ENCODE measurements at places on chromosomes 6 and 20. TPM values are rescaled to one million over a fixed set of nuclear protein-coding genes. Genes with fewer than 3 reads are reported as not detected.

Gene CCDC28A
- 9.2 TPM for total RNA-seq

Gene DNAH8
- total RNA-seq: not detected

Gene TNFRSF6B
- total RNA-seq: 1.0 TPM

Gene RAET1L
- total RNA-seq: not detected

Gene LINC00237
- not detected for total RNA-seq

Gene ZNF165
- 0.35 TPM for total RNA-seq

Gene ARMH2
- total RNA-seq: not detected

Gene TREM1
- 1.2 TPM for total RNA-seq

Gene TRIM40
- not detected for total RNA-seq

Gene HFE
- 5.3 TPM for total RNA-seq

DNA sequence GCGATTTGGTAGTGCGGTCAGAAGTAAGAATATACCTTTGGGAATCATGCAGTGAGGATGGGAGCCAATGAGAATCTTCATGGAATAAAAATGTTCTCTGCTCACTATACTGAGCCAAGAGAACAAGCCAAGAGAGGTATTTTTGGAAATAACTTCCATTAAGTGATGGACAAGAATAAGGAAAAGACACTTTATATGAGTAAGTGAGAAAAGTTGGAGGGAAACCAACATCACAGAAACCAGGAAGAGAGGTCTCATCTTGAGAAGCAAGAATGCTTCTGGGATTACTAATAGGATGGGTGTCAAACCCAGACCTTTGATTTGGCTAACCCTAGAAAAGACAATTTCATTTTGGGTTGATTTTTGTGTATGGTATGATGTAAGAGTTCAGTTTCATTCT, 181.2 kb upstream of the JAG1 start:
- no peak for DNase-seq

- DNase-seq: no peak
These were observed 14.8 kb downstream of the FAXC start for GRCh38 chr6:99334526-99335127.

DNA sequence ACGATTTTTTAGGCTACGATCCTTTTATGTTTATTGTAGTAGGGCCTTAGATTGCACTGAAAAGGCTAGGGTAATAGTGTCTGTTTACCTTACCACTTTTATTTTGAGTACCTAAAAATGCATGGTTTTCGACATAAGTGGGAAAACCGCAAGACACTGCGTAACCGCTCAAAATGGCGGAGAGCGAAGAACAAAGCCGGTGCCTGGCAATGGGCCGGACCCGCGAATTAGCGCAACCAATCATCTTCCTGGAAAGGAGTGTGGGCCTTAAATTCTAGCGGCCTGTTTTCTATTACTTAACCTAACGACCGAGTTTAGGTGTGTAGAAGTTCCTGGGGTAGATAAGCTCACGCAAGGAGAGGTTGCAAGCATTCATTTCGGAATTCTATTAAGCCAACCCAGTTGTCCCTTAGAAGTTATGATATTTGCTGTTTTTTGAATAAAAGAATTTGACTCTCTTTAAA, 118.0 kb downstream of the HFE start:
- DNase-seq: peak; percentile 82

DNA sequence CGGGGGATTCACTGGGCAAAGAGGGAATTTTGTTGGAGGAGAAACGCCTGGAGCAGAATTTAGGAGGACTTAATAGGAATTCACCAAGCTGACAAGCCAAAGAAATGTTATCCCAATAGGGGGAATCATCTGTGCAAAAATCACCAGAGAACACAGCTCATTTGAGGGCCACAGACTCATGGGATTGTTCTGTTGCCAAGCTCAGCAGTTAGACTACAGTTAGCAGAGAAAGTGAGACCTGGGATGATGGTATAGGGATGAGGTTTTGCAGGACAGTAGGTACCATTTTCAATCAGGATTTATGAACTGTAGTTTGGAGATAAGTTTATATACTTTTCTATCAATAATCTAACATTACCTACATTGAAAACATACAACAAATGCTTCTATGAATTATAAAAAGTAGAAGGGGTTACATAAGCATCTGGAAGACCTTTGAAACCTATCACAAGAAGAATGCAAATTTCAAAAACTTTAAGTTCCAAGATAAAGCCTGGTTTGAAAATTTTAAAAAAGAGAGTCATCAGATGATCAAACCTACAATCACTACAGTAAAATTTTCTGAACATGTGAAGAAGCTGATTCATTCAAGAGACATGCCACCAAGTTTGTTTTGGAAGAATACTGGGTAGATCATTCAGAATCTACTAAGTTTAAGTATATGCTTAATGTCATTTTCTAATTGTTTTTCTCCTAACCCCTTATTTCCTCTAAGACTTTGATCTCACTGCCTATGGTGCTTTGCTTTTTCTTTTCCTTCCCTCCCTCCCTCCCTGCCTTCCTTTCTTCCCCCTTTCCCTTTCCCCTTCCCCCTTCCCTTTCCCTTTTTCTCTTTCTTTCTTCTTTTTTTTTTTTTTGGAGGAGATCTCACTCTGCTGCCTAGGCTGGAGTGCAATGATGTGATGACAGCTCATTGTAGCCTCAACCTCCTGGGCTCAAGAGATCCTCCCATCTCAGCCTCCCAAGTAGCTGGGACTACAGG, 81.5 kb downstream of the KIF13A start:
- DNase-seq: no peak

- DNase-seq: peak; percentile 88
These were observed 76.2 kb upstream of the BCLAF1 start for GRCh38 chr6:136365776-136366354.

GRCh38 chr20:10536531-10536930, 101.4 kb downstream of the SLX4IP start:
- no peak for DNase-seq

GRCh38 chr6:14440940-14441781, 323.6 kb downstream of the CD83 start:
- no peak for DNase-seq

DNA sequence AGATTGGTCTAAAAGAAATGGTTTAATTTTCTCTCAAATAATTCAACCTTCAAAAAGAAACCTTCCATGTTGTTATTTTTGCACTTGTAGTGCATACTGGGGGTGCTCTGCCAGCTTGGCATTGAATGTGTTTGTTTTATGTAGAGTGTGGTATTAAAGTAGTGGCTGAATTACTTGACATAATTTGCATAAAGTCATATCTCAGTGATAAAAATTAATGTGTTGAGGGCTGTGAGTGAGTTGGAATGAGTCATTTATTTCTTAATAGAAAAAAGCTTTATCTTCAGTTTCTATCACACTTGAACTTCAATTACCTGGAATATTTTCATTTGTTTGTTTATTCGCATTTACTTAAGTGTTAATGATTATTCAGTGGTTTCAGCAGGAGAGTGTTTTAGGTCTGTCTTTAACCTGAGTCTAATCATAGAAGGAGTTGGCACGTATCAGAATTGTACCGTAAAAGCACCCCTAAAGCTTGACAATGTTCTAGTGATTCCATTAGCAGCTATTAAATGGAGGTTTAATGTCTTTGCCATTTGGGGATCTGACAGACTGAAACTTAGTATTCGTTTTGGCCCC, 801.2 kb upstream of the FLRT3 start:
- DNase-seq: no peak

DNA sequence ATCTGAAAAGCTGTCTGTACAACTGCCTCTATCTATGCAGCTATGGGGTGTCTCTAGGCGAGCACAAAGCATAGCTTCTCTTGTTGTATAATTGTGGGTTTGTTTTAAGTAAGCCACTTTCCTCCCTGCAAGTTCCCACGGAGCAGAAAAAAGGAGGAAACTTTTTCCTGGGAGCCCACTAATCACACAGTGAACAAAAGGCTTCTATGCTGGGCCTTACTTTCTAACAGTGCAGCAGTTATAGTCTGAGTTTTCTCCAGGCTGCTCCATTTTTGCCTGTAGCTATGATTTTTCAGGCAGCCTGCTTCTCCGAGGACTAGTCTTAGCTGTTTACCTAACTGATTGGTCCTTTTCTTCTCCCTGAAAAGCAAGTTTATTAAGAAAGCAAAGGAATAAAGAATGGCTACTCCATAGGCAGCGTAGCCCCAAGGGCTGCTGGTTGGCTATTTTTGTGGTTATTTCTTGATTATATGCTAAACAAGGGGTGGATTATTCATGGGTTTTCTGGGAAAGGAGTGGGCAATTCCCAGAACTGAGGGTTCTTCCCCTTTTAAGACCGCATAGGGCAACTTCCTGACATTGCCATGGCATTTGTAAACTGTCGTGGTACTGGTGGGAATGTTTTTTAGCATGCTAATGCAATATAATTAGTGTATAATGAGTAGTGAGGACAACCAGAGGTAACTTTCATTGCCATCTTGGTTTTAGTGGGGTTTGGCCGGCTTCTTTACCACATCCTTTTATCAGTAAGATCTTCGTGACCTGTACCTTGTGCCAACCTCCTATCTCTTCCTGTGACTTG, 84.3 kb downstream of the OPRM1 start:
- DNase-seq: no peak

GRCh38 chr20:45919542-45920399, 7.8 kb upstream of the PLTP start:
- DNase-seq: peak; percentile 89

DNA sequence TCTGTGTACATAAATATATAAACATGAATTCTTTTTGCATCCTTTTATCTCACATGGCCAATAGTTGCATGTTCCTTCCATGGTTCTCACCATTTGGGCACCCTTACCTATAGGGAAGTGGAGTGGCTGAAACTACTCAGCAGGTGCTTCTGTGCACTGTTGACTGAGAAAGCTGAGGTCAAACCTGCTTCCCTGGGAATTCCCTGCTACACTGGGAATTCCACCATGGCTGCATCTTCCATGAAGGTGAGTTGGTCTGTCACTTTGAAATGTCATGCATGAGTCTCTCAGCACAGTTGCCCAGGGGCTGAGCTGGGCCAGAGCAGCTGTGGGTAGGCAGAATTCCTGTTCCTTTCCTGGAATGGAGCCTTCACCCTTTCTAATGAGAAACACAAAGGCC, 193.8 kb upstream of the PRSS16 start:
- no peak for DNase-seq

DNA sequence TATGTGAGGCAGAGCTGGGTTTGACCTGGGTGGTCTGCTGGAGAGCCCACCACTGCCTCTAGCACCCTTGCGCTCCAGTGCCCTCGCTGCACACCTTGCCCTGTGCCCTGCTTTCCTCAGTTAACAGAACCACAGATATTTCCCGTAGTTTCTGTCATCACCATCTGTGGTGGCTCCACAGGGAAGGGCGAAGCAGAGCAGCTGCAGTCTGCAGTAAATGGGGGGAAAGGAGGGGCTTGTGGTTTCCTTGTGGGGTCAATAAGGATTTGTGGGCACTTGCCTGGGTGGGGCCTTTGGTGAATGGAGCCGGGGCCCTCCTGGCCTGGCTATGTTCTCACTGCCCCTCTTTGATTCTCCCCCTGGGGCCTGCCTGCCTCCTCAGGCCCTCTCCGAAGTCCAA, 21.2 kb upstream of the CCDC167 start:
- DNase-seq: no peak

- no peak for DNase-seq
These were observed 60.9 kb upstream of the FABP7 start for GRCh38 chr6:122718616-122719015.

GRCh38 chr20:47887064-47887463, 101.8 kb upstream of the SULF2 start:
- no peak for DNase-seq

DNA sequence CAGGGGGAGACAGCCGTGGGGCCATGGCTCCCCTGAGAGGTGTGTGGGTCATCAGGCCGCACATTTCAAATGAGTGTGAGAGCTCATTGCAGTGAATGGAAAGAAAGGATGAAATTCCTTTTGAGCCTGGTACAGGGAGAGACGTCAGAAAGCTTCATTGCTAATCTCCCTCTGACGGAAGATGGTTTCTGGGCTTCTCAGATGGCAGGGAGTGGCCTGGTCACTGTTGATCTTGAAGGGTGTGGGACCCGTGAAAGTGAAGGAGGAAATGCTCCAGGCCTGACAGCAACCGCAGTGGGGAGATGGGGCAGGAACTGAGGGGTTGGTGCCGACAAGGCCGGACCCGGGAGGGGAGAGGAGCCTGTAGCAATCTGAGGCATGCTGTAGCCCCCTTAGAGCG, 127.4 kb downstream of the MYLK4 start:
- DNase-seq: no peak

- no peak for DNase-seq
These were observed 15.4 kb downstream of the EZR start for GRCh38 chr6:158803733-158804143.
